Activated T-helper 2 cell treated with anti-CD3 and anti-CD28 coated beads, Interferon-gamma antibody, Interleukin-2, Interleukin-4, amounts not matched to agents 10 μg/mL and 5 μg/mL and 100 μg/mL, durations not matched to agents 14 hours and 24 hours and 36 hours (primary cell): ENCODE measurements at places on chromosomes 6 and 20. TPM values are rescaled to one million over a fixed set of nuclear protein-coding genes. Genes with fewer than 3 reads are reported as not detected.

Gene PLN
- not detected in 2 replicates for total RNA-seq

Gene WFDC2
- not detected in 2 replicates for total RNA-seq

Gene ALDH8A1
- 1.1 and 1.2 TPM in 2 replicates for total RNA-seq

DNA sequence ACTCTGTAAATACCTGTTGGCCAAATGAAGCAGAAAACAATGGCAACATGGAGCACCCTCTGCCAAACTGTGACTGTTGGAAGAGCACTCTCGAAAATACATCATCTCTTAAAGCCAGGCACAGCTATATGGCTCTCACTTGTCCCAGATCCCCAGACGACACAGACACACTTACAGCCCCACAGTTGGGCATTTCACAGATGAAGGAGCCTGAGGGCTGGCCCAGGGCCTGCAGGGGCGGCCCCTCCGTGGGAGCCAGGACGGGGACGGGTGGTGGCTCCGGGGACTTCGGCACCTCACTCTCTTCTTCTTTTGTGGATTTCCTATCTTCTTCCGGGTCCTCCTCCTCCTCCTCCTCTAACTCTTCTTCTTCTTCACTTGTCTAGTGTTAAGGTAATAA lies 18.4 kb upstream of the MRPS10 start:
- peaks cover 41% of the 10 kb centered on the region for H3K36me3 ChIP-seq
- no peak overlapping the region for H3K27ac ChIP-seq
- no peak overlapping the region for H3K4me3 ChIP-seq
- no peaks in the 10 kb centered on the region for H3K27me3 ChIP-seq

DNA sequence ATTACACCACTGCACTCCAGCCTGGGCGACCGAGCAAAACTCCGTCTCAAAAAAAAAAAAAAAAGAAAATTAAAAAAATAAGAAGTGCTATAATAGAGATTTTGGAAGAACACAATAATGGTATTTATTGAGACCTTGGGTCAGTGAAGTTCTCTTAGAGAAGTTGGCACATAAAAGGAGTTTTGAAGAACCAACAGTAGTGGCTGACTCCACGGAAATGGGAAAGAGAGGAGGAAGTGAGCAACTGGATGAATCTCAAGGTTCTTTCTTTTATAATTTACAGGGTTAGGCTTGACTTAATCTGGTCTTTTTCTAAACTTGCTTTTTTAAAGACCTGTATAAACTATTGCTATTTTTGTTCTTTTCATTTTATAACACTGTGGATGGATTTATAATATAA lies 52.8 kb downstream of the TOMM6 start:
- no peak overlapping the region for H3K27ac ChIP-seq
- DNase-seq: no peak
- peaks cover 3% of the 10 kb centered on the region for H3K4me1 ChIP-seq
